ENCODE measurements at places on chromosomes 12 and 14.

DNA sequence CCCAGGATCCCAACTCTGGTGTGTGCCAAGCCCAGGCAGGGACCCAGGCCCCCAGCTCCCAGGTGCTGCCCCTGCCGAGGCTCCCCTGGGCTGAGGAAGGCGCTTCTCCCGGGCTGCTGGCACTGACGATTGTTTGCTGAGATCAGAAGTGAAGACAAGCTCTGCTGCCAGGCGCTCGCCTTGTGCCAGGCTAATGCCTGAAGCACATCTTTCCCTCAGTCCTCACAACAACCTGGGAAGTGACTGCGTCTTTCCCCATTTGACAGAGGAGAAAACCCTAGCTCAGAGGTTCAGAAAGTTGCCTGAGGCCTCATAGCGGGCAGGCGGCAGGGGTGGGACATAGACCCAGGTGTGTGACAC lies 36.8 kb downstream of the ANKRD9 start:
- DNase-seq = no peak

DNA sequence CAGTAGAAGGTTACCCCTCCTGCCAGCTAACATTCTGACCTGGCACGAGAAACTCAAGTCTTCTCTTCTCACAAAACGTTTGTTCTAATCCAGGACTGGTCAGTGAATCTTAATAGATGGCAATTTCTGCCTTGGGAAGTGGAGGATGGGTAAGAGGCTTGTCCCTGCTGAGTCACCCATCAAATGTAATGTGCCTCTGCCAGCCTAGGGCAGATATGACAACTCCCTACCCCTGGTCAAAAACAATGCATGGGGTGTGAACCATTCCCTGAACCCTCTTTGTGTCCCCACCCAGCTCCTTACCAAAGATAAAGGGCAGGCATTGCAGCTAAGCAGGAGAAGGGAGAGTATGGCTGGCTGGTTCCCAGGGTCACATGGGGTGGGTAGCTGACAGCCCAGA lies 1052.9 kb downstream of the GALC start:
- no peak for DNase-seq

- no peak for DNase-seq
Observed at GRCh38 chr12:58009405-58010195, 68.2 kb downstream of the ATP23 start.

DNA sequence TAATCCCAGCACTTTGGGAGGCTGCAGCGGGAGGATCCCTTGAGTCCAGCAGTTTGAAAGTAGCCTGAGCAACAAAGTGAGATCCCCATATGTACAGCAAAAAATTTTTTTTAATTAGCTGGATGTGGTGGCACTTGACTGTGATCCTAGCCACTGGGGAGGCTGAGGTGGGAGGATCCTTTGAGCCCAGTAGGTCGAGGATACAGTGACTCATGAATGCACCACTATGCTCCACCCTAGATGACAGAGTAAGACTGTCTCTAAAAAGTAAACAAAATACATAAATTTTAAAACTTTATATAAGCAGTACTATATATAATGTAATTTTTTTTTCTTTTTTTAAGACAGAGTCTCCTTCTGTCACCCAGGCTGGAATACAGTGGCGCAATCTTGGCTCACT lies 115.4 kb downstream of the ESR2 start:
- no peak for DNase-seq

GRCh38 chr12:1297206-1297605 lies 297.2 kb downstream of the FBXL14 start:
- peak; percentile 38 for DNase-seq

DNA sequence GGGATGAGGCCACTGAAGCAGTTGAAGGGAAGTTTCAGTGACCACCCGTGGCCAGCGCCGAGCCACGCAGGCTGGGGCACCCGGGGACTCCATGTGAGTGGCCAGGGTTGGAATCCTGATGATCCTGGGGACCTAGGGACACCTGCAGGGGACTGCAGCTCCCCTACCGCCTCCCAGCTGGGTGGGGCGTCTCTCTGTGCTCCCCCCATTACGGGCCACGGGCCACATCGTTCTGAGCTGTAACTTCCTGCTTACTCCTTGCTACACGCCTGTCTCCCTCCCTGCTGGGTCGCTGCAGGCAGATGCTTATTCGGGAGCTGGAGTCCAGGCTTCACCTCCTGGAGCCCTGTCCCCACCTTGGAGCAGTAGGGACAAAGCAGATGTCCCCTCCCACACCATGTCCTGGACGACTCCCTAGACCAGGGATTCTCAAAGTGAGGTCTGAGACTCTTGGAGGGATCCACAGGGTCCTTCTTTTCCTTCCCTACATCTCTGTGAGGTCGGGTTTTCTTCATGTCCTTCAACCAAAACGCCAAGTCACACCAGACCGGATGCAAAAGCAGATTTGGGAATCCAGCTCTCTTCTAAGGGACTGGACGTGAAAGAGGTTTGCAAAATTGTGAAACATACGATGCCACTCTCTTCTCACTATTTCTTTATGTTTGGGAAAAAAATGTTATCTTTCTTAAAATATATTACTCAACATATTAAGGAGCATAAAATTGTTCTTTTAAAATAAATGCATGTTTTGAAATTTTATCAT lies 85.9 kb upstream of the NCOR2 start:
- no peak for DNase-seq

- DNase-seq = no peak
Observed at GRCh38 chr12:95674631-95675030, 115.9 kb downstream of the NTN4 start.

- DNase-seq = no peak
Observed at GRCh38 chr12:42631513-42631912, 42.0 kb upstream of the PRICKLE1 start.

GRCh38 chr14:55980970-55981369 lies 137.2 kb upstream of the PELI2 start:
- DNase-seq = no peak

GRCh38 chr12:130198026-130198662 lies 35.9 kb downstream of the FZD10 start:
- no peak for DNase-seq

- no peak for DNase-seq
Observed at GRCh38 chr14:61525293-61526011, 169.9 kb upstream of the HIF1A start.
